ENCODE measurements at places on chromosomes 3 and 15.

DNA sequence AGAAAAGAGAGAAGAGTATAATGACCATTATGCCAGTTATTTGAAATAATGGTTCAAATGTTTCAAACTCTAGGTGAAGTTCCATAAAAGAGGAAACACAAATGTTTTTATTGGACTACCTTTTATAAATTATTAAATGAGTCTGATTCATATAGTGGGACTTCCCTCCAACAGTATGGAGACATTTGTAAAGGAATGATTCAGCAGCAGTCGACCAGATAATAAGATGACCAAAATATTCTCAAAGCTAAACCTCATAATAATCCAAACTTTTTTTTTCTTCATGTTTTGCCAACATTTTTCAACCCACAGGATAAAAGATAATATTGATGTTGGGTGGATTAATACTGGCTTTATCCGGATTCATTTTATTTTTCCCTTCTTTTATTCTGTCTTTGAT is 18.8 kb downstream of the TIPARP start:
- no peak for DNase-seq

DNA sequence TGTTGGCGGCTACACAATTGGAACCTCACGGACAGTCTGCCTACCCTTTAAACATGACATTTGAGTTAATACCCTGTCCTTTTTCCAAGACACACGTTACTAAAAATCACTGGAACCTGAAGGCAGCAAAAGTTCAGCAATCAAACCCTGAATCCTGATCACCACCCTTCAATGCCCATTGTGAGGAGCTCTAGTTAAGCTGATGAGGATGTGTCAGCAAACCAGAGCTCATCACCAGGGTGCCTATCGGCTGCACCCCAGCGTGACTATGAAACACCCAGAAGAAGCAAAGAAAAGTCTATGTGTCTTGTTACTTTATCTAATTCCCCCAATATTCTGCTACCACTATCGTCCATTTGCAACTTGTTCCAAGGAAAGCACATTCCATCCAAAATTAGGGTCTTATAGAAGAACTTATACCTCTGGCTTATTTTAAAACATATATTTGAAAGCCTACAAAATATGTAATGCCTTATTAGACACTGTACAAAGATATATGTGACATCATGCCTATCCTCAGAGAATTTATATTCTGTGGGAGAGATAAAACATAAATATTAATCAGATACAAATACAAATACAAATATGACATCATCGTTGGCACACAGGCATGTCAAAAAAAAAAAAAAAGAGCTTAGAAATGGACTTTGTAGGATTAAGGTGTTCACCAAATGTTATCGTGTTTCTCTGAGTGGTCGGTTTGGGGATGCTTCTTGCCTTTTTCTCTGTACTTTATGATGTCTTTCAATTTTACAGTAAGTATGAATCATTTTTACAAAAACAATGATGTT is 219.7 kb upstream of the SETMAR start:
- DNase-seq, result no peak

DNA sequence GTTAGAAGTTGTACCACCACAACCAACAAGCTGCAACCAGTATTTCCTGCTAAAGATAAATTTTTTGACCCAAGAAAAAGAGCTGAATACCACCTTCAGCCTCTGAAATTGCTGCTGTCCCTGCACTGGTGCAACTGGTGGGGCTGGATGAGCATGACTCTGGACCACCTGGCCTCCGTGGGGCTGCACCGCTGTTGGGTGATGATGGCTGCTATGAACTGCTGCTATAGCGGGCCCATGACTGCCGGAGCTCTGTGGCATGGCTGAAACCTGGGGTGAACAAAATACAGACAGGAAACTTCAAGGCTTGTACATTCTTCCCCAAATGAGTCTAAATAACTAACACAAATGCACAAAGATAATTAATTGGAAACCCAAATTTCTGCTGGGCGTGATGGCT is 28.9 kb downstream of the SIN3A start:
- no peak for DNase-seq

- DNase-seq, result no peak
These were observed 106.8 kb downstream of the BBX start for GRCh38 chr3:107629566-107629965.

DNA sequence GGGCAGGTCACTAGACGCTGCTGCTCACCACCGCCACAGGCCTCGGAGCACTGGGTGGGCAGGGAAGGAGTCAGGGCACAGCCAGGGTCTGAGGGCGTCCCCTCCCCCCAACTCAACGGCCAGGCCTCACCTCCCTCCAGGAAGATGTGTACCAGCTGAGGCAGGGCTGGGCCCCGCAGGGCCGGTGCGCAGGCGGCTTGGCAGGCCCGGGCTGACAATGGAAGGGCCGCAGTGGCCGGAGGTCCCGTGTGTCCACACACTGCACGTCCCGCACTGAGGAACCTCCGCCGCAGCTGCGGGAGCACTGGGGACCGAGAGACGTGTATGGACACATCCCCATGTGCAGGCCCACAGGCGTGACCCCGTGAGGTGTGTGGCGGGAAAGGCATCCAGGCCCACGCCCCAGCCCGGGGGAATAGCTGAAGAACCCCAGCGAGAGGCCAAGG is 47.4 kb downstream of the ADAMTS7 start:
- no peak for DNase-seq

GRCh38 chr15:89841306-89841705 is 26.7 kb upstream of the ANPEP start:
- DNase-seq, result no peak

- no peak for DNase-seq
These were observed 91.2 kb downstream of the TLE3 start for GRCh38 chr15:70006259-70007147.

DNA sequence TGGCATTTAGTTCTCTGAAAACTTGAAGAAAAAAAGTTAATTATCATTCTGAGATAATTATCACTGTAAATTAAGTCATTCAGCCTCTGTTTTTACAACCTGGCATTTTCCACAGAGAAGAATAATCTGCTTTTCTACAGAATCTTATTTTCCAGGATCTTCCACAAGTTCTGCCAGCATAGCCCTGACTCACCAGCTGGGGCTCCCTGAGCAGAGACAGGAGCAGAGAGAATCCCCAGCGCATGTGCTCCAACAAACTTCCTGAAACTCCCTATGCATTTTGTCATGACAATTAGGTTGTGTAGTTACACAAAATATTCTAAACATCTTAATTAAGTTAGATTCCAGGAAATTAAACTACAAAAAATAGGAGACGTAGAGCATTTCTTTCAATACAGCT is 32.1 kb upstream of the TMEM207 start:
- no peak for DNase-seq

- no peak for DNase-seq
These were observed 15.3 kb upstream of the TBC1D21 start for GRCh38 chr15:73858062-73858461.

- DNase-seq, result no peak
These were observed 41.8 kb downstream of the FILIP1L start for GRCh38 chr3:100072326-100073048.

- DNase-seq, result no peak
These were observed 148.8 kb upstream of the TRIM42 start for GRCh38 chr3:140529096-140529495.

DNA sequence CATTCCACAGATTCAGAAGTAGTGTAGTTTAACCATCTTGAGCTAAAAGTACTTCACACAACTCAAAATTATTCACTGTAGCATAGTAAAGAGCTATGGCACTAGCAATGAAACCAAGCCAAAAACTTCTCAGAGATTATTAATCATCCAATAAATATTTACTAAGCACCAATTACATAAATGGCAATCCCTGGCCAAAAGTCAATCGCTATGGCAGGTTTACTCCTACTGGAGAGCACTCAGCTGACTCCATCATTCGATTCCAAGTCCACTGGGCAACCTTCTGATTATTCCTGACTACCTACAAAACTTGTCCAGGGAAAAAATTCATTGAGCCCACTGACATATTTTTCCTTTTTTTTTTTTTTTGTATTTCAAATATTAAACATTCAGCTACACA is 23.9 kb downstream of the ATP13A3 start:
- no peak for DNase-seq

GRCh38 chr15:84810073-84810840 is 6.9 kb upstream of the ALPK3 start:
- DNase-seq, result no peak
